Gastroesophageal sphincter (tissue), 4 donors: ENCODE measurements at places on chromosomes 5 and 9. TPM values are rescaled to one million over a fixed set of nuclear protein-coding genes. Genes with fewer than 3 reads are reported as not detected.

DNA sequence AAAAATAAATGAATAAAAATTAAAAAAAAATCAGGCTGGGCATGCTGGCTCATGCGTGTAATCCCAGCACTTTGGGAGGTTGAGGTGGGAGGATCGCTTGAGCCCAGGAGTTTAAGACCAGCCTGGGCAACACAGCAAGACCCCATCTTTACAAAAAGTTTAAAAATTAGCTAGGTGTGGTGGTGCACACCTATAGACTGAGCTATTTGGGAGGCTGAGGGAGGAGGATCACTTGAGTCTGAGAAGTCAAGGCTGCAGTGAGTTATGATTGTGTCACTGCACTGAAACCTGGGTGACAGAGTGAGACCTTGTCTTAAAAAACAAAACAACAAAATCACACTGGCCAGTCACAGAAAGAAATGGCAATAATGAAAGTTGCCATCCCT is 3.4 kb upstream of the CNTRL start:
- no peak for ATAC-seq

Gene IL13
- total RNA-seq = not detected

- ATAC-seq = peak; percentile 90
Measured at GRCh38 chr5:5340206-5340729, 82.2 kb upstream of the ICE1 start.

DNA sequence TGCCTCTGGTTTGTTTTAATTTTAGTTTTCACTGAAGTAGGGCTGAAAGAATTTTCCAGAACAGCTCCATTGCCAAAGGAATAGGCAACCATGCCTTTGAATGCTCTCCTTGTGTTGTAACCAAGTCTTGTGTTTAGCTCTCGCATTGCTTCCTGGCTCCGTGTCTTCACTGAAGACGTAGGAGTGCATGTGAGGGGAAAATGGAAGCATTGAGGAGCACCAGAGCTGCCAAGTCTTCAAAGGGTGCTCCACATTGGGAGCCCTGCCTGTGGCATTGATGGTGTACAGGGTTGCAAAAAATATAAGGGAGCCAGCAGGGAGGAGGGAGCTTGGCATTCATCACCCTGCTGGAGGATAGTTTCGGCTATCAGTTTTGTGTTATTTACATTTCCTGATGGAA is 86.6 kb downstream of the NTRK2 start:
- no peak for ATAC-seq

DNA sequence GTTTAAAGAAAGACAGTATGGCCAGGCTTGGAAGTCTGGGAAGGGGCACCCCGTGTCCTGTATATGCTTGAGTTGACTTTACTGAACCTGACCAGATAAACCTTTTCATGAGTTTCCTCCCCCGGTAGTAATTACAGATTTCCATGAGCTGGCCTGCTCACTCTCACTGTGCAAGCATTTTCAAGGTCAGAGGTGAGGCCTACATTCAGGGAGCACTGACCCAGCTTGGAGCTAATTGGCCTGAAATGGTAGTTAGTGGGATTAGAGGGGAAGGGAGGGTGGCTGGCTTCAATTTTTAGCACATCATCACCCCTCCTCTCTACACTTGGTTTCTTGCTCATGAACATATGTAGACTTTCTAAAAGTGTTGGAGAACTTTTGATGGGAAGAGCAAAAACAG is 99.2 kb downstream of the PSAT1 start:
- no peak for ATAC-seq

Gene MCCC2
- 35.3 TPM for total RNA-seq

GRCh38 chr9:80078826-80079225 is 507.1 kb downstream of the TLE4 start:
- no peak for ATAC-seq

DNA sequence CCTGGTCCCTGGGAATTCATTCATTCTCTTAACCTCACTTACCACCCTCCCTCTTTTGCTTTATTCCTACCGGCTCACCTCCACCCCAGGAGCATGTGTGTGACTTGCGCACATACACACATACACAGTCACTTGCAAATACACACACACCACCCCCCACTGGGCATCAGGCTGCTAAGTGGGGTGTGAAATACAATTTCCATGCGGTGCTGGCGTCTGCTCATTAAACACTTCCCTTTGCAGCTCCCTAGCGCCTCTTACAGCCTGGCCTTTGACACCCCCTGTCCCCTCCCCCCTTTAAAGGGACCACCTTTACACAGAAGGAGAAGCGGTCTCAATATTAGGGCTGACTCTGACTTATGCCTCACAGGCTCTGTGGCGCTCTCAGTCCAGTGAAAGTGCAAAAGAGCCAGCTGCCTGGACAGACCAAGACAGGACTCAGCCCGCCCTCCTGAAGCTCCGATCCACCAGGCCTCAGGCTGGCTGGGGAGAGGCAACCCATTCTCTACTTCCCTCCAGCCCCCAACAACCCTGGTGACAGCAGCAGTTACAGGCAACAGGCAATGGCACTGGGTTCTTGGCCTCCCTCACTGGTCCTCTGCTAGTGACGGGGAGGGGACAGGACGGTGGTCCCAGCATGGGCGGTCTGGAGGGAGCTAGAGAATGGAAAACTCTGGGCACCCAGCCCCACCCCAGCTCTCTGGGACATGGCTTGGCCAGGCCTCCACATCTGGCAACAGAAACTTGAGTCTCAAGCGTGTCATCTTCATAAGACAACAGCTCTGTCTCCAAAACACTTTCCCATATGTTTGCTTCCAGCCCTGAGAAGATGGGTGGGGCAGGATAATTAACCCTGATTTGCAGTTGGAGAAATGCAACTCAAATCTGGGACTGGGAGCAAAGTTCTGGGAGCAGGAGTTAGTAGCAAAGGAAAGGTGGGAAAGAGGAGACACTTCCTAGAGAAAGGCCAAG is 12.0 kb downstream of the ENHO start:
- ATAC-seq = no peak

Gene PCDHGA3
- 5.7 TPM for total RNA-seq

DNA sequence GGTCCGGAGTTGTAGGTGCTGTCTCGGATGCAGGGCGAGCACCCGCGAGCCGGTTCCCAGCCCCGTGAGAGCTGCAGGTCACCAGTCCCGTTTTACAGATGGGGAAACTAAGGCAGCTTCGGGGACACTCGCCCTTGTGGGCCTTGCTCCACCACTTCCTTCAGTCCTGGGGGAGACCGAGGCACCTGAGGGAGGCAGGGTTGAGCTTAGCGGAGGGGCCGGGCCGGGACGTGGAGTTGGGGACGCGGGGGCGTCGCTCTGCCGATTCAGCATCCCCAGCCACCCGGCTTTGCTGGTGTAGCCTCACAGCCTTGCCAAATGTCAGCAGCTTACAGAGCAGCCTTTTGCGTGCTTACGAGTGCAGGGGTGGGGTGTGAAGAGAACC is 530 bp downstream of the BBLN start:
- no peak for ATAC-seq

- no peak for ATAC-seq
Measured at GRCh38 chr5:71701407-71701806, 17.7 kb upstream of the CARTPT start.

DNA sequence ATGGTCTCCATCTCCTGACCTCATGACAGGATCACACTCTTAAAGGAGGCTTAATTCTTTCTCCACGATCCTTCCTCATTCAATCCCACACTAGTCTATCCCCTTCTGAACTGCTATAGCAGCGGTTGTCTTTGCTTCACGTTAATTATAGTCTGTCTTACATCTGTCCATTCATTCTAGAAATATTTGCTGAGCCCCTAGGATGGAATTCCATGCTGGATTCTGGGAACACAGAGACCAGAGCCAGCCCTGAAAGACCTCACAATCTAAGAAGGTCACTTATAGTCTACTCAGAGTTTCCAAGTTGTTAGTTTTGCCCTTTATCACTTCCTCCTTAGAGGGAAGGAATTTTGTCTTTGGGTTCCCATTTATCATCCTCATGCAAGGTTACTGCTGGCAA is 193.5 kb downstream of the GAS1 start:
- ATAC-seq = no peak

Gene ARSI
- total RNA-seq = 3.1 TPM

Gene SV2C
- 0.67 TPM for total RNA-seq

- ATAC-seq = no peak
Measured at GRCh38 chr9:80218328-80218727, 646.6 kb downstream of the TLE4 start.

DNA sequence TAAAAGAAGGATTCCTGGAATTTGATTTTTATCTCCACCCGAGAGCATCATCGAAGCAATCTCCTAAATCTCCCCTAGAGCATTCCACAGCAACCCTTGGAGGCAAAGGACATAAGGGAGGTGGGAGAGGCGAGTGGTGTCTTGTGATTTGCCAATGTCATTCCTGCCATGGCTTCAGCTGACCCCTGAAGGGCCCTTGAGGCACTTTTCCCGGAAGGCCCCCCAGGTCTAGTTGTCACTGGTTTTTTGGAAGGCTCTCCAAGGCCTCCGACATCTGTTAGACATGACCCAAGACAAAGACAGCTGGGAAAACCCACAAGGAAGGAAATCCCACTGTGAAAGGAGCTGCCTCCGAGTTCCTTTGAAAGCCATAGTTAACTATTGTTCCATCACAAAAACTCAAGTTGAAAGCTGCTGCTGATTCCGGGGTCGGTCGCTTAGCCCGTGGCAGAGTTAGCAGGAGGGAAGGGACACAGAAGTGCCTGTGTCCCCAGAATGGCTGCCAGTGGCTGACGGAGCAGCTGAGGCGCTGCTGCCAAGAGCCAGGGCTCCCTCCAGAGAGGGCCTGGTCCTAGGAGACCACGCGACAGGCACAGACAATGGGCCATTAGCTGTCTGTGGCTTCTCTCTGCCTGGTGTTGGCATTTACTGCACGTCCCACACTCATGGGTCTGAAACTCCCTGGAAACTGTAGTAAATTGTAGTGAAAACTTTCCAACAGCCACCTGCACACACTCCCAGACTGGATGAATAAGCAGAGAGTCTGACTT is 24.4 kb upstream of the TRIO start:
- ATAC-seq = no peak

Gene TDRD7
- total RNA-seq = 21.4 TPM

DNA sequence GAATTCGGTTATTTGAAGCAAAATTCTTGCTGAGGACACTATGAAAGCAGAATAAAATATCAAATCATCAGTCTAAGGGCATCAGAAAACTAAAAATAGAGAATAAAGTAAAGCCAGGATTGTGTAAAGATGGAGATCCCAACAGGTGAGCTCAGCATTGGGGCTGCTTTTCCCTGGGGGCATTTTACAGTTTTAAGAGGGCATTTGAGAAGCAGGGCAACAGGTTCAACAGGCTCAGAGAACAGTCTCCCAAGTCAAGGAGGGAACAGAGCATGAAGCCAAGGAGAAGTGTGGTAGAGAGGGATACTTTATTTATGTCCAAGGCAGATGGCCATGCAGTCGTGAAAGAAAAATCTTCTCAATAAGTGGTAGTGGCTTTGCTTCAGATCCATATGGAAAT is 145.4 kb downstream of the SYK start:
- ATAC-seq = no peak

GRCh38 chr5:14917719-14918118 is 46.1 kb upstream of the ANKH start:
- ATAC-seq = no peak

Gene SAXO1
- not detected for total RNA-seq

Gene AKNA
- 24.3 TPM for total RNA-seq

Gene POLK
- 34.7 TPM for total RNA-seq

DNA sequence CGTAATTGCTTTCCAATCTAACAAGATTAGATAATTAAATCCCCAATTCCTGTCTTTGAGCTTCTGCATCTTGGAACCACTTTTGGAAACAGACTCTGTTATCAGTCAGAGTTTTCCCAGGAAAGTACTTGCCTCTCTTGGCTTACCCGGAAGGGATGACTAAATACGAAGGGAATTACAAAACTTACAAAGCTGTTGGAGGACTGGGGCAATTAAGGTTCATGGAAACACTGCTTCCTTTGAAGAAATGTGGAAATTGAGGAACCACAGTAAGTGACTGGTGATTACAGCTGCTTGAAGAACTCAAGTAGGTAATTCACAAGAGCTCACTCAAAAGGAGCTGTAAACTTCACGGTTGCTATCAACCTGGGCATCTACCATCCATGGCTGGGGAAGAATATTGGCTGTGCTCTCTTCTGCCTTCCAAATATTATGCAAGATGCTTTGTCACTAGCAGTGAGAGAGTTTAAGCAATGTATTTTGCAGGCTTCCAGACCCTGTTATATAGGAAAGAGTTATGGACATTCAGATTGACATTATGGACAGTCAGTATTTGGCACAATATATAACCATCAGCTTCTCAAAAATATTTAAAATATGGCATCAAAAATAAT is 104.6 kb upstream of the MAN2A1 start:
- peak; percentile 63 for ATAC-seq

GRCh38 chr9:94625835-94626234 is 13.5 kb downstream of the FBP1 start:
- no peak for ATAC-seq

DNA sequence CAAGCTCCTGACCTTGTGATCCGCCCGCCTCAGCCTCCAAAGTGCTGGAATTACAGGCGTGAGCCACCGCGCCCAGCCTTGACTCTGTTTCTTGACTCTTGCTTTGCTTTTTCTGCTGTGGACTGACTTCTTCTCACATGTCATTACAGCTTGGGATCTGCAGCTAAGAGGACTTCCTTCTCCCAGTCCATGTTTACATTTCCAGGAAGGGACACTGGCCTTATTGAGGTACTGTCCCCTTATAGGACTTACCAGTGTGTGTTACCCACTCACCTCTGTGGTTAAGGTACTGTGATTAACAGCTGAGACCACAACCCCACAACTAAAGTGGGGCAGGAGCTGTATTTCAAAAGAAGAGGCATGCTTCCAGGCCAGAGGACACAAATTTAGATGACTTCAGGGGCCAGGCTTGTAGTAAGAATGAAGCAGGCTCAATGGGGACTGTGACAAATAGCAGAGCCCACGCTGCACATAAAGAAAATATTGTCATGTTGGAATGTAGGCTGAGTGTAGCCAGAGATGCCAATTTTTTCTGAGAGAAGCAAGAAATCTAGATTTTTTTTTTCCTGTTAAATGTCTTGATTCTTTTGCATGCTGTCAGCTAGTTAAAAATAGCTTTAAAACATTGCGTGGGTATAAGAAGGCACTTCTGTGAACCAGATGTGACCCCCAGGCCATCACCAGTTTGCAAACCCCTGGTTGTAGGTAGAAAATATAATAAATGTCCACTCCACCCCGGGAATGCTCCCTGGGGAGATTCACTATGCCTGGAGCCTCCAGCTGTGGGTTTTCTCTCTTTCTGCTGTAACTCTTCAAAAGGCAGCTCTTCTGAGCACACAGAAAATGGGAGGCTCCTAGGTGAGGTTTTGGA is 75.0 kb downstream of the PTPDC1 start:
- no peak for ATAC-seq

- no peak for ATAC-seq
Measured at GRCh38 chr5:179209359-179210150, 135.7 kb downstream of the ADAMTS2 start.

- ATAC-seq = no peak
Measured at GRCh38 chr5:126818736-126819135, 41.8 kb downstream of the LMNB1 start.

Gene BTNL8
- total RNA-seq = 1.1 TPM

Gene CREB3
- total RNA-seq = 90.3 TPM

DNA sequence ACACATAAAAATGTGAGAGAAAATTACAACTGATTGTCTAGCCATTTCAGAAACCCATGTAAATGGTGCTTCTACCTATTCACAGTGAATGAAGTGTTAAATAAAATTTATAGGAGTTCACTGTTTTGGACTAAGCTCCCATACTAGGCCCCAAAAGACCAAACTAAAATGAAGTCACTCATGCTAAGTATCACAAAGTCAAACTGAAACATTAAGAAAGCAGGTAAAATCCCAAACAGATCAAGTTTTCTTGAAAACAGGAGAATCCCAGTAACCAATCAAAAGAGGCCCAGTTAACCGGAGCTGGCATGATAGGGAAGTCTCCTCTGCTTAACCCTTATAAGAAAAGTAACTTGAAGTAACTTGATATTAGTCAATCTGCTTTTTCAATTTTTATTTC is 35.2 kb upstream of the MYOT start:
- no peak for ATAC-seq

Gene PCDHB6
- total RNA-seq = 2.0 TPM

GRCh38 chr5:84589926-84590325 is 205.2 kb upstream of the EDIL3 start:
- ATAC-seq = no peak
